WERI-Rb-1 (cell line): ENCODE measurements at places on chromosomes 12 and 14.
A peak's percentile ranks its signal among the peaks of the same experiment; 100 is the strongest.

- no peak for DNase-seq
Measured at GRCh38 chr14:96352708-96353107, 10.4 kb downstream of the ATG2B start.

- DNase-seq: no peak
Measured at GRCh38 chr14:97544571-97544970, 747.4 kb downstream of the VRK1 start.

- no peak for DNase-seq
Measured at GRCh38 chr12:59055204-59055860, 135.0 kb upstream of the LRIG3 start.

- no peak for DNase-seq
Measured at GRCh38 chr14:91058042-91058581, 2.3 kb downstream of the RPS6KA5 start.

GRCh38 chr12:108975024-108975593 is 45.8 kb downstream of the SVOP start:
- no peak for DNase-seq

DNA sequence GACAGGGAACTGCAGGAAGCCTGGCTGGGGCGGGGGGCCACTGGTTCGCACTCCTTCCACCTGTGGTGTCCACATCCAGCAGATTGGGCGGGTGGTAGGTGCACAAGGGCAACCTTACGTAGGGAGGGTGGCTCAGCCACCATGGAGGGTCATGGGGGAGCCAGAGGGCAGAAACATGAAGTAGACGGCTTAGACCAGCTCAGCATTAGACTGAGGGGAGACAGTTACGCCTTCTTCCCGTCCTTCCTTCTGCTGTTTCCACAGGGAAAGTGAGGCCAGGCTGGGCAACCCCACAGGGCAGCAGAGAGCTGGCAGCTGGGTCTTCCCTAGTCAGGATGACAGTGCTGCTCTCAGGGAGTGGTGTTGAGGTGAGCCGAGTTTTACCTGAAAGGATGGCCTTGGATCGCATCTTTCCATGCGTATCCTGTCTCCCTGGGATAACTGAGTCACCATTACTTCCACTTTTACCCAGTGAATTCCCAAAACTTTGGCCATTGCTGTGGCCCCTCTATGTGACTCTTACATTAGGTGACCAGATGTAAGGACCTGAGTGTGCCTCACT is 170.0 kb upstream of the GZMB start:
- no peak for DNase-seq

GRCh38 chr14:89359477-89360222 is 57.4 kb downstream of the FOXN3 start:
- no peak for DNase-seq

DNA sequence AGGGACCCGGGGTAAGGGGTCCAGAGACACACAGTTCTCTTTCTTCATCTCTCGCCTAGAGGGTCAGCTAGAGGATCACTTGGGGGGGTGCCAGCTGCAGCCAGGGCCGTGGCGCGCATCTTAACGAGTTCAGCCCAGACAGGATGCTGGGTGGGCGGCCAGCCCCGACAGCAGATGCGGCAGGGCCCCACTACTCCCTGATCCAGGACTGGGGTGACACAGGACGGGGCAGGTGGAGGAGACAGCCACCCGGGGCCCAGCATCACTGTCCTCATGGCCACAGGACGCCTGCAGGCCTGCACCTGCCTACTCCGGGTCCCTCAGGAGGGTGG is 12.8 kb downstream of the AKT1 start:
- no peak for DNase-seq

- peak; percentile 90 for DNase-seq
Measured at GRCh38 chr14:89417091-89417464, at the start of gene FOXN3. Gene FOXN3, minus strand, starts transcription at chr14:89417233. Its CDS starts 4,757 bp downstream, at chr14:89412476.

DNA sequence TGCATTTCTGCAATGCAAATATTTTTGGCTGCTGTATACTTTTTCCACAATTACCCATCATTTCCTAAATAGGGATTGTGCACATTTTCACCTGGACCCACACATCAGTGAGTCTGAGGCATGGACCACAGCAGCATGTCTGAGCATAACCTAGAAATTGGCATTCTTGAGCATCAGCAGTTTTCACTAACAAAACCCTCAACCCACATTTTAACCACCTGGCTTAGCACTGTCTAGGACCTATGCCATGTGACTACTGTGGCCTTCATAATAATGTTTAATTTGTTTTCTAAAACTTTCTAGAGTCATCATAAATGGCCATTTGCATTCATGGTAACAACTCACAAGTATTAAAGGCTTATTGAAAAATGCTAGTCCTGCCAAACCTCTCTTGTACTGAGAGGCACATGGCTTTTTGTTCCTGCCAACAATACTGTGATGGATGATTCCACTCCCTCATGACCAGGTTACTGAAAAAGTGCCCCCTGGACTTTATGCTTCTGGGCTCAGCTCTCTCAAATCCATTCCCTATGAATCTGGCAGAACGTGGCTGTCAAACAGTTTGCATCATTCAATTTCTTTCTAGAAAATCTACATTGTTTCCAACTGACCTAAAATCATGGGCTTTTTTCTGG is 240.0 kb downstream of the MDGA2 start:
- no peak for DNase-seq

- DNase-seq: no peak
Measured at GRCh38 chr12:14479004-14479403, 88.7 kb downstream of the PLBD1 start.

GRCh38 chr12:111084158-111084557 is 163.8 kb upstream of the MYL2 start:
- DNase-seq: no peak
